Hematopoietic multipotent progenitor cell (in vitro differentiated cells): ENCODE measurements at places on chromosomes 7 and 10.

DNA sequence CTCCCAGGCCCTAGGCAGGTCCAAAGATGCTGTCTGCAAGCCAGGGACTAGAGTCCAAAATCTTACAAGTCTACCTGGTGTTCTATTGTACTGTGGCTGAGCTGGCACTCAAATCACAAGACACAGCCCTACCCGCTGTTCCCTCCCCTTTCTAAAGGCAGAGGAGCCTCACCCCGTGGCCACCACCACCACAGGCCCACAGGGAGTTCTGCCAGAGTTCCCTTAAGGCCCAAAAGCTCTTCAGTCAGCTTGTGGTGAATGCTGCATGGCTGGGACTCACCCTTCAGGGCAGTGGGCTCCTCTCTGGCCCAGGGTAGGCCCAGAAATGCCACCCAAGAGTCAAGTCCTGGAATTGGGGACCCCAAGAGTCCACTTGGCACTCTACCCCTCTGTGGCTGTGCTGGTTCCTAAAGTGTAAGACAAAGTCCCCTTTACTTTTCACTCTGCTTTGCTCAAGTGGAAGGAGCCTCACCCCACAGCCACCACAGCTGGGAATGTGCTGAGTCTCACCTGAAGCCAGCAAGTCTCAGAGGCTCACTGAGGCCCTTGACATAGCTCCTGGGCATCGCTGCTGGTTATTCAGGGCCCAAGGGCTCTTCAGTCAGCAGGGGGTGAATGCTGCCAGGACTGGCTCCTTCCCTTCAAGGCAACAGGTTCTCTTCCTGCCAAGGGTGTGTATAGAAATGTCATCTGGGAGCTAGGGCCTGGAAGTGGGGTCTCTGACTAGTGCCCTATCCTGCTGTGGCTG, 48.8 kb upstream of the PSAP start:
- no peak for DNase-seq

DNA sequence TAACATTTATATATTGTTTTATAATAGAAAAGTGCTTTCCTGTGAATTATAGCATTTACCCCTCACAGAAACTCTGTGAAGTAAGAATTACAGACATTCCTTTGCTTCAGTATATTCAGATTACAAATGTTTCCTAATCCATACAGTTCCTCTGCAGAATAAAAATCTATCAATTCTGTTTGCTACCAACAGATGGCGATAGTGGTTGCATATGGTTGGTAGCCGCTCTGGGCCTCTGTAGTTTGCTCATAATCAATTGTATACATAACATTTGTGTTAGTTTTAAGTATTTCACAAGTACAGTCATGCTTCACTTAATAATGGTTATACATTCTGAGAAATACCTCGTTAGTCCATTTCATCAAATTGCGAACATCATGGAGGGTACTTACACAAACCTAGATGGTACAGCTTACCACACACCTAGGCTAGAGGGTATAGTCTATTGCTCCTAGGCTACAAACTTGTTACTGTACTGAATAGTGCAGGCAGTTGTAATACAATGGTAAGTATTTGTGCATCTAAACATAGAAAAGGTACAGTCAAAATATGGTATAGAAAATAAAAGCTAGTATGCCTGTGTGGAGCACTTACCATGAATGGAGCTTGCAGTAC, 94.4 kb upstream of the STEAP4 start:
- DNase-seq = peak; percentile 22

DNA sequence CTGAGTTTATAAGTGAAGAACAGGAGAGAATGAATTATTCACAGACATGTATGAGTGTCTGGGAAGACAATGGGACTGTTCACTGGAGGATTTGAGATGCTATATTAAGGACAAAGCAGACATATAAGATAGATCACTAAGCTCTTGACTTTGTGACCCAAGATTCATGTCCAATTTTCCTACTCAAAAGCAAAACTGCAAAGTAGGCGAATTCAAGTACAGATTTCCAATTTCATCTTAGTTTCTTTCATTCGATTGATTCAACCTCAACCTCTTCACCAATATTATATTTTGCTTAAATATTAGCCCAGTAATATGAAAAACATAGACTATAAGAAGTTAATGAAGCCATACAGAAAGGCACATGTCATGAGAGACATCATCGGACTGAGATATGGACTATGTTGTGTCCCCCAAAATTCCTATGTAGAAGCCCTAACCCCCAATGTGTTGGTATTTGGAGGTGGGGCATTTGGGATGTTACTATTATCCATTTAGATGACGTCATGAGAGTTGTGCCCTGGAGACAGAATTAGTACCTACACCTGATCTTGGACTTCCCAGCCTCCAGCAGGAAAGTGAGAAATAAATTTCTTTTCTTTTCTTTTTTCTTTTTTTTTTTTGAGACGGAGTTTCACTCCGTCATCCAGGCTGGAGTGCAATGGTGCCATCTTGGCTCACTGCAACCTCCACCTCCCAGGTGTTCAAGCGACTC, 353.7 kb upstream of the AKR1E2 start:
- no peak for DNase-seq

- no peak for DNase-seq
Observed at GRCh38 chr10:61786728-61787127, 114.8 kb upstream of the ARID5B start.

GRCh38 chr10:99973190-99973589, 36.6 kb downstream of the DNMBP start:
- DNase-seq = no peak
